ENCODE measurements at places on chromosomes 5 and 9. TPM values are rescaled to one million over a fixed set of nuclear protein-coding genes. Genes with fewer than 3 reads are reported as not detected.

Gene COL5A1
- total RNA-seq: 2,410 TPM

DNA sequence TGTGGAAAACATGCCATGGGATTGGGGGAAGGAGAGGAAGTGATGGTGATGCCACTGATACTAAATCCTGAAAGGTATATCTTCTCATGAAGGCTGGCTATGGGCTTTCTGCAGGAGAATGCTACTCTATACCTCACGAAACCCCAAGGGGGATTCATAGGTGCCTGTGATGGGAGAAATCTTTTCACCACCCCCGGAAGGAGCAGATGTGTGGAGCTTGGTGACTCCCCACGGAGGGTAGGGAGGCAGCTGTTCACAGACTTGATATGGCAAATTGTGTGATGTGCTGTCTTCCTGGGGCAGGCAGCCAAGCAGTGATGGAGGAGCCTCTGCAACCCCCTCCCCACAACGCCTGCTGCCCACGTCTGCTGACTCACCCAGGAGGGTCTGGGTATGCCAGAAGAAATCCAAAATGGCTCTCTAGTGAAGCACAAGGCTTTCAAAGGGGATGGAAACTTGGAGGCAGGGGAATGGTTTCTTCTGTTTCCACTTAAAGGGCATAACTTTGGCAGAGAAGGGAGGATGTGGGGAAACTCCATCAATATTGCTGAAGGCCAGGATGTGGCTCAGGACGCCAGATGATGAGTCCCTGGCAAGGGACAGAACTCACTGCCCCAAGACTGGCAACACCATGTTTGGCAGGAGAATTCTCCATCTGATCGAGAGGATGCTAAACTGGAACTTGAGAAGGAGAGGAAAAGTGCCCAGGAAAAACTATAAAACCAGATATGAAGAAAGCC lies 188.3 kb downstream of the GABBR2 start:
- DNase-seq: no peak
- H3K36me3 ChIP-seq: peaks cover 1% of the 10 kb centered on the region
- peaks cover 30% of the 10 kb centered on the region for H3K27me3 ChIP-seq
- H3K4me3 ChIP-seq: no peak overlapping the region
- H3K4me1 ChIP-seq: no peaks in the 10 kb centered on the region

- no peak overlapping the region for H3K27ac ChIP-seq
- DNase-seq: no peak
- no peaks in the 10 kb centered on the region for H3K27me3 ChIP-seq
- no peak overlapping the region for H3K4me3 ChIP-seq
- peaks cover 5% of the 10 kb centered on the region for H3K36me3 ChIP-seq
Observed at GRCh38 chr9:83633255-83633654, 10.3 kb downstream of the IDNK start.

- H3K4me1 ChIP-seq: peaks cover 55% of the 10 kb centered on the region
- DNase-seq: no peak
- H3K27ac ChIP-seq: peak overlapping the region; percentile 85
- no peaks in the 10 kb centered on the region for H3K36me3 ChIP-seq
- H3K4me3 ChIP-seq: peak overlapping the region; percentile 80
- no peaks in the 10 kb centered on the region for H3K27me3 ChIP-seq
Observed at GRCh38 chr5:115842952-115843351, 1.2 kb downstream of the AP3S1 start.

GRCh38 chr9:134366223-134367031 lies 40.2 kb downstream of the RXRA start:
- H3K27ac ChIP-seq: peak overlapping the region; percentile 89
- H3K4me3 ChIP-seq: peak overlapping the region; percentile 22
- H3K36me3 ChIP-seq: no peaks in the 10 kb centered on the region
- H3K27me3 ChIP-seq: no peaks in the 10 kb centered on the region
- H3K4me1 ChIP-seq: peaks cover 25% of the 10 kb centered on the region
- DNase-seq: no peak

DNA sequence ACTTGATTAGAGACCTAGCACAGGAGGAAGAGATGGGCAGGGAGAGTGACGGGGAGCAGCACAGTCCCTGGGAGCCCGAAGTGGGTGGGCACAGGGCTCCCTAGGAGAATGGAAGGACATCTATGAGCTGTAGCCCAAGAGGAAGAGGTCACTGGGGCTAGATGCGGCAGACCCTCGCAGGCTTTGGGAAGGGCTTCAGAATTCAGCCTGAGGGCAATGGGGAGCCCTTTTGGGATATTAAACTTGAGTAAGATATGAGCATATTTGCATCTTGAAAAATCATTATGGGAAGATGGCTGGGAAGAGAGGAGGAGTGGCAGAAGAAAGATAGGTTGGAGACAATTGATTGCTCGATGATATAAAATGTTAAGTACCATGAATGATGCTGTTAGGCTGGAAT lies 48.9 kb upstream of the IL17B start:
- DNase-seq: no peak
- H3K36me3 ChIP-seq: peaks cover 65% of the 10 kb centered on the region
- H3K4me3 ChIP-seq: peak overlapping the region; percentile 13
- no peaks in the 10 kb centered on the region for H3K27me3 ChIP-seq
- H3K4me1 ChIP-seq: peaks cover 75% of the 10 kb centered on the region

Gene OR1Q1
- total RNA-seq: not detected

- no peaks in the 10 kb centered on the region for H3K36me3 ChIP-seq
- no peaks in the 10 kb centered on the region for H3K4me1 ChIP-seq
- no peak overlapping the region for H3K4me3 ChIP-seq
- no peak for DNase-seq
- no peak overlapping the region for H3K27ac ChIP-seq
Observed at GRCh38 chr5:168480601-168481000, 5.7 kb upstream of the RARS1 start.

DNA sequence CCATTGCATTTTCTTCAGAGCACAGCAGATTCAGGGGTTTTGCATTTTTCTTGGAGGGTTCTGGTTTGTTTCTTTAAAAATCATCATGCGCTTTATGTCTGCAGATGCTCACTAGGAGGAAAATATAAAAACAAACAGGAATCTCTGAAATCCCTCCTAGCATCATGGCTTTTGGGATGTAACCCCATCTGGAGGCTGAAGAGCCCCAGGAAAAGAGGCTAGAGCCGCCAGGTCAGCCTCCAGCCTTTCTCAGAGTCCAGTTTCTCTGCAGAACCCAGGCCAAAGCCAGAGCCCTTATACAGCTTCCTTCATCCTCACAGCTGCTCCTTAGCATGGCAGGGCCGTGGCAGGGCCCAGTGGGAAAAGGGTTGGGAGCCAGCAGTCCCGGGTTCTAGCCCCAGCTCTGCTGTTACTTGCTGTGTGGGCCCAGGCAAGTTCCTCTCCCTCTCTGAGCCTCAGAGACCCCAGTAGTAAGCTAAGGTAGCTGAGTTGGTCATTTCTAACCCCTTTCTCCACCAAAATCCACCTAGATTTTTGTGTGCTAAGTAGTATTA lies 62.1 kb downstream of the PAX5 start:
- DNase-seq: no peak
- H3K4me1 ChIP-seq: no peaks in the 10 kb centered on the region
- no peaks in the 10 kb centered on the region for H3K36me3 ChIP-seq
- H3K27ac ChIP-seq: no peak overlapping the region
- peaks cover 31% of the 10 kb centered on the region for H3K27me3 ChIP-seq

- peaks cover 12% of the 10 kb centered on the region for H3K27me3 ChIP-seq
- peaks cover 7% of the 10 kb centered on the region for H3K4me1 ChIP-seq
- H3K4me3 ChIP-seq: no peak overlapping the region
Observed at GRCh38 chr9:101427957-101428655, 7.5 kb downstream of the ALDOB start.

Gene ARID3C
- not detected for total RNA-seq

DNA sequence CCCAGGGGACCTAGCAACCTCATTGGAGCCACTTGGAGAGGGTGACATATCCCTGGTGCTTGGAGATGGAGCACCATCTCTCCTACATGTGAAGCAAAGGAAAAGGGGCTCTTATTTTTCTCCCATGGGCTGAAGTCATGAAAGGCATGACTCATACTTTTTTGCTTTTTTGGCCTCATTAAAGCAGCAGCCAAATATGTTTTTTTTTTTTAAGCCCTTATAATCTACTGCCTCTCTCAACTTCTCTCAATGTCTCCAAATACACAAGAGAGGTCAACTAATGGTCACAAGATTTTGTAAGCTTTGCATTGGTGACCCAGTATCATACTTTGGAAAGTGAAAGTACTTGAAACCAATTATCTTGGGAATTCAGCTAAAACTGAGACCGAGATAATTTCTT lies 1.6 kb upstream of the CFAP90 start:
- H3K36me3 ChIP-seq: no peaks in the 10 kb centered on the region
- H3K4me3 ChIP-seq: no peak overlapping the region
- DNase-seq: no peak

Gene RBM18
- 18.8 TPM for total RNA-seq

DNA sequence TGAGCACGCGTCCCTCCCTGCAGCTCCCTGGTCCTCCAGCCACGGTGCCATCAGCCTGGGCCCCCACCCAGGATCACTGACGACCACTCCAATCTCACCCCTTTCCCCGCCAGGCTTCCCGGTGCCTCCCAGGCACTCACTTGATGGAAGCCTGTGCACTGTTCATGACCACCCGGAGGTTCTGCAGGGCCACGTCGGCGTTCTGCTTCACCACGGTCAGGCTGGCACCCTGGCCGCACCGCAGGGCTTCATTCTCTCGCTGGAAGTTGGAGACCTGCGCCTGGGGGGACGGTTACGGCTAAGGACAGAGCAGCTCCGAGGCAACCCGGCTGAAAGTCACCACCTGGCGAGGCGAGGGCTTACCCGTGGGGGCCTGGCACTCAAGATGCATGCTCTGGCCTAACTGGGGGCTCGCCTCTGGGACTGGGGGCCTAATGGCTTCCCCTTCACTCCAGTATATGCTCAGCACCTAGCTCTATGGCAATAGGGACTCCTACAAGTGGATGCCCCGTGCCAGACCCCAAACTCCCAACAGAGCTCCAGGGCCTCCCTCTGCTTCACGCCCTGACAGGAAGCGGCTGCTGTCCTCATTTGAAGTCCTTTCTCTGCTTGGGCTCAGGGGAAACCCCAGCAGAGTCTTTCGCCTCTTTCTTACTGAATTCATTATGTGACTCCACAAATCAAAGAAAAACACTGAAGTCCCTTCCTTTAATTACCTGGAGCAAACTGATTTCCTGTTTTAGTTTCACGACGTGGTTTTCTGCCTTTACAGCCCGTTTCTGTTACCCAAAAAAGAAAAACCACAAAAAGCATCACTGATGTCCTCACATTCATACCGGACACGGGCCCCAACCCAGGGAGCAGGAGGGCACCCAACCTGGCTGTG lies 4.2 kb upstream of the SNAPC4 start:
- H3K36me3 ChIP-seq: peaks cover 22% of the 10 kb centered on the region
- H3K4me3 ChIP-seq: no peak overlapping the region
- H3K4me1 ChIP-seq: peaks cover 12% of the 10 kb centered on the region
- no peaks in the 10 kb centered on the region for H3K27me3 ChIP-seq
- peak; percentile 86 for DNase-seq

DNA sequence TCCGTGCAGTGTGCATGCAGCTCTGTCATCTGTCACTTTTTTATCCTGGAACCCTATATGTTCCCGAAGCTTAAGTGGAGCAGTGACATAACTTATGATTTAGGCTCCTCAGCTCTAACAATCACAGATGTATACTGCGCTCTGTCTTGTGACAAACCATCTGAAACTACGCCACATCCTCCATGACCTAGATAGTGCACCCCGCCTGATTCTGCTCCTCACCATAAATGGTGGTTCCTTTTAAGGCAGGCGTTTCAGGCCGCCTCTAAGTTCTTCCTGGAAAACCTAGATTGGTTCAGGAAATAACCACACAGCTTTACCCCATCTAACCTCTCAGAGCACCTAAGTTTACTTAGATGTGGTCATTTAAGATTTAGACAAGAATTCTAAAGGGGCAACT lies 372.0 kb downstream of the CDH10 start:
- no peaks in the 10 kb centered on the region for H3K36me3 ChIP-seq
- peaks cover 3% of the 10 kb centered on the region for H3K27me3 ChIP-seq
- DNase-seq: no peak
- no peak overlapping the region for H3K27ac ChIP-seq
- H3K4me3 ChIP-seq: no peak overlapping the region

GRCh38 chr5:171128136-171128535 lies 180.9 kb upstream of the TLX3 start:
- H3K27ac ChIP-seq: no peak overlapping the region
- no peak overlapping the region for H3K4me3 ChIP-seq
- peaks cover 12% of the 10 kb centered on the region for H3K4me1 ChIP-seq
- DNase-seq: no peak
- no peaks in the 10 kb centered on the region for H3K27me3 ChIP-seq
- peaks cover 5% of the 10 kb centered on the region for H3K36me3 ChIP-seq

- peaks cover 22% of the 10 kb centered on the region for H3K27me3 ChIP-seq
- no peak overlapping the region for H3K27ac ChIP-seq
- H3K36me3 ChIP-seq: no peaks in the 10 kb centered on the region
Observed at GRCh38 chr9:126671983-126672382, 58.3 kb downstream of the LMX1B start.

DNA sequence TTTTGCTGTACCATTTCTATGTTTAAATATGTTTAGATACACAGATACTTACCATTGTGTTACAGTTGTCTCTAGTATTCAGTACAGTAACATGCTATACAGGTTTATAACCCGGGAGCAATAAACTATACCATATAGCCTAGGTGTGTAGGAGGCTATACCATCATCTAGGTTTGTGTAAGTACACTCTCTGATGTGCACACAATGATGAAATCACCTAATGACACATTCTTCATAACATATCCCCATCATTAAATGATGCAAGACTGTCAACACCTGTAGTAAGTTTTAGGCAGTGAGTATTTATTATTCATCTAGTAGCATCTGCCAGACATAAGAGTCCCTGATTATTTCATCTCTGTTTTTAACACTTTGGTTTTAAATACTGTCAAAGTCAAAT lies 7.3 kb upstream of the DHFR start:
- no peak overlapping the region for H3K4me3 ChIP-seq
- DNase-seq: no peak
- H3K27ac ChIP-seq: no peak overlapping the region

GRCh38 chr5:96716716-96717115 lies 54.5 kb downstream of the CAST start:
- no peak overlapping the region for H3K27ac ChIP-seq
- H3K4me3 ChIP-seq: no peak overlapping the region

Gene SLC4A9
- not detected for total RNA-seq

Gene NUTM2G
- 0.15 TPM for total RNA-seq

Gene MYO10
- 55.4 TPM for total RNA-seq

DNA sequence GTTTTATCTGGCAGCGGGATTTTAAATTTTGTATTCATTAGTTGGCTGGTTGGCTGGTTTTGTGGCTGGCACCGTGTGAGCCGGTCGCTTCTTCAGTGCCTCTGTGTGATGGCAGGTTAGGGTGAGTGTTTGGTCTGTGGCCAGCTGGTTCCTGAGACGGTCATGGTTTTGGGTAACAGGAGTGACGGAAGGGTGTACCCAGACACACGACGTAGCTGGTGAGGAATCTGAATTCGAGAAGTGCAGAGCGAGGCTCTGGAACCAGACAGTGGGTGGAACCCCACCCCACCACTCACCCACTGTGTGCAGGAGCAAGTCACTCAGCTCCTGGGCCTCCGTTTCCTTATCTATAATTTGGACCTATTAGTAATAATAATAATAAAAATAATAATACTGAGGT lies 2.7 kb downstream of the BTNL9 start:
- H3K4me1 ChIP-seq: no peaks in the 10 kb centered on the region
- no peak overlapping the region for H3K27ac ChIP-seq
- no peak for DNase-seq
- peaks cover 50% of the 10 kb centered on the region for H3K27me3 ChIP-seq
- no peak overlapping the region for H3K4me3 ChIP-seq

GRCh38 chr5:147439254-147439653 lies 70.6 kb downstream of the DPYSL3 start:
- no peak overlapping the region for H3K4me3 ChIP-seq
- H3K27ac ChIP-seq: peak overlapping the region; percentile 1
- DNase-seq: no peak
- peaks cover 3% of the 10 kb centered on the region for H3K36me3 ChIP-seq

All from chondrocyte (in vitro differentiated cells).